ENCODE measurements at places on chromosomes 7 and 10. TPM values are rescaled to one million over a fixed set of nuclear protein-coding genes. Genes with fewer than 3 reads are reported as not detected.

The PNLIPRP3 gene
- total RNA-seq: 0.14 TPM

DNA sequence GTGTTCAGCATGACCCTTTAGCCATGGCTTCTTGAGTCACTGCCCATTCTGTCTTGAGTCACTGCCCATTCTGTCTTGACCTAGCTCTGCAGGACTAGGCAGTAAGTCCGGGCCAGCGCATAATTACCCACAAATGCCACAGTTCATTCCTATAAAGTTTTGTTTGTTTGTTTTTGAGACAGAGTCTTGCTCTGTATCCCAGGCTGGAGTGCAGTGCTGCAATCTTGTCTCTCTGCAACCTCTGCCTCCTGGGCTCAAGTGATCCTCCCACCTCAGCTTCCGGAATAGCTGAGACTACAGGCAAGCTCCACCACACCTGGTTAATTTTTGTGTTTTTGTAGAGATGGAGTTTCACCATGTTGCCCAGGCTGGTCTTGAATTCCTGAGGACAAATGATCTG, 32.7 kb upstream of the TARP start:
- no peak for DNase-seq

DNA sequence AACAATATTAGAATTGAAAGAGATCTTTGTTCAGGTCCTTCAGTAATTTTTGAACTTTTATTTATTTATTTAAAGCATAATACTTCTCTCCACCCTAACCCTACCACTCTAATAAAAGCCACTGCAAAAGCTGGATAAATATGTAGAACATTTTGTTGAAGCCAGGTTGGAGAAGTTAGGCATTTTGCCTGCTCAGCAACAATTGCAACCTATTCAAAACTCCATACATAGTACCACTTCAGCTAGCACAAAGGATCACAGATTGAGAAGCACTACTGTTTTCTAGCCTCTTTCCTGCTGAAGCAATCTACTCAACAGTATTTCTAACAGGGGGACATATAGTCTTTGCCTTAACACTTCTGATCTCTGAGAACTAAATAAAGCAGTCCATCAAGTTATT, 25.0 kb downstream of the RUNDC3B start:
- no peak for DNase-seq

- DNase-seq: no peak
These were observed 281.5 kb downstream of the CELF2 start for GRCh38 chr10:11299125-11299524.

The NIPSNAP2 gene
- 57.9 TPM for total RNA-seq

The GIMAP2 gene
- 6.8 TPM for total RNA-seq

DNA sequence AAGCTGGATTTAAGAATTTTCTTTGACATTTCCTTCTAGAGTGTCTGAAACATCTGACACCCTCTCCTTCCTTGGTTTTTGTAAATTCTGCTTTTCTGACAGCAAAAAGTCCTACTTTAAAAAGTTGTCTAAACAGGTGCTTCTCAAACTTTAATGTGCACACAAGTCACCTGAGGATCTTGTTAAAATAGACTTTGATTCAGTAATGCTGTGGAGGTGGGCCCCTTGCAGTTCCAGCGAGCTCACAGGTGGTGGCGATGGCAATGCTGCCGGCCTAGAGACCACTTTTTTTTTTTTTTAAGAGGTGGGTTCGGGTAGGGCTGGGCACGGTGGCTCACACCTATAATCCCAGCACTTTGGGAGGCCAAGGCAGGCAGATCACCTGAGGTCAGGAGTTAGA, 77.1 kb downstream of the ABCC2 start:
- DNase-seq: no peak

- DNase-seq: no peak
These were observed 60.7 kb downstream of the GPAM start for GRCh38 chr10:112122827-112123226.

GRCh38 chr7:3070908-3071307, 27.2 kb upstream of the CARD11 start:
- DNase-seq: no peak

- DNase-seq: no peak
These were observed 65.4 kb downstream of the TRUB1 start for GRCh38 chr10:115003396-115003795.

DNA sequence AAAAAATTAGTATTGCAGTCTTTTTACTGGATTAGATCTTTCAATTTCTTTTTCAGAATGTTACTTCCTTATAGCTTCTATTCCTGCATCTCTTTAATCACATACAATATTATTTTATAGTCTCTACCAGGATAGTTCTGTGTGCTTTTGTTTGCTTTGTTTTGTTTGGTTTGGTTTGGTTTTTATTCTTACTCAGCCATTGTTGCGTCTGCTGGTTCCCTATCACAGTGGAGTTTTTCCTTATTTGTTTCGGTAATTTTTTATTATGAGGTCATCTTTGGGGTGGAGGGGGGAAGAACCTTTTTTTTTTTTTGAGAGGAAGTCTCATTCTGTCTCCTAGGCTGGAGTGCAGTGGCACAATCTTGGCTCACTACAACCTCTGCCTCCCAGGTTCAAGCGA, 9.0 kb upstream of the BAIAP2L1 start:
- no peak for DNase-seq

Data from left colon (tissue), 2 donors.